ENCODE measurements at places on chromosomes 3 and 15.

DNA sequence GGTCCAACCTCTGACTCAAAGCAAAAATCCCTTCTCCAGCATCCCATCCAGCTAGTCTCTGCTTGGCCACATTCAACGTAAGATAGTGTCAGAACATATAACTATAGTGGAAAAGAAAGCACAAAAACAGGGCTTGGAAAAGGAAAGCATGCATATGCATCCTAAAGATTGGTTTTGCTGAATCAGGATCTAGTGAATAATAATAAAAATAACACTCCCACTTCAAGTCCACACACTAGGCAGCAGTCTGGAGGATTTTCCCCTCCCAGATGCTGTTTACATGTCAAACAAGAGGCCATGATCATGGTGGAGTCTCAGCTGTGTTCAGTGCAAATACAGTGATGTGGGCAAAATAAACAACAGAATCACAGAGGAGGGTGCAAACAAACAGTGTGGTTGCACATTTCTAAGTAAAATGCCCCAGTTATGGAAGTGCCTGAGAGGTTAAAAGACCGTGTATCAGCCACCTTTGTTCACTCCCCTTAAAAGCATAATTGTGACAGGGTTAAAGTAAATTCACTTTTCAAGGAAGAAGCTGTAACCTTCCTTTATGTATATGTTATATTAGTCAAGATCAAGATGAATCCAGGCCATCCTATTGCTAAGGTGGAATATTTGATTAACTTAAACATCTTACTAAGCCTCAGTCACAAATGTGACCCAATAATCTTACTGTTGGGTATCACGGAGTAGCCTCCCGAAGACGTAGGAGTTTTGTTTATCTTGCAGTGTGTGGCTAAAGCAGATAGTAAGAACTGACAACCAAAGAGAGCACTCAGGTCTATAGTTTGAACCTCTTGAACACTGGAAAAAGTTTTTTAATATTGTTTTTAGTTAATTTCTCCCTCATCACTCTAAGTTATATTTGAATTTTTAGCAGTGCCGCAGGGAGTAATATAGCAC lies 424.5 kb downstream of the SOX2 start:
- DNase-seq = no peak

- no peak for DNase-seq
Measured at GRCh38 chr15:76253691-76254473, 57.4 kb downstream of the ETFA start.

DNA sequence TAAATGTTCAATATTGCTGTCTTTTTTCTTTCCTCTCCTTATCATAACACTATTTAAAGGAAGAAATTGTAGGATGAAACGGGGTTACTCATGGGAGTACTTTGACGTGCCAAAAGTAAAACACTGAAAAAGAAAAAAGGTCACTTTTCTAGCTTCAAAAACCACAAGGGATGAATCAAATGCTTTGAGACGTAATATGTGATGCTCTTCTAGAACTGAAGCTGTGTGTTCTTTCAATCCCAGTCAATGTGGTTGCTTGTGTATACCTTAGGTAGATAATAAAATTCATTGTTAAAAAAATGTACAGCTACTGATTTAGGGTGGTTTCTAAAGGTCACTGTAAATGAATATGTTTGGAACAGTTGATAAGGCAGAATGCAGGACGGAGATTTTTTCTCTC lies 538.8 kb upstream of the ZNF717 start:
- no peak for DNase-seq

DNA sequence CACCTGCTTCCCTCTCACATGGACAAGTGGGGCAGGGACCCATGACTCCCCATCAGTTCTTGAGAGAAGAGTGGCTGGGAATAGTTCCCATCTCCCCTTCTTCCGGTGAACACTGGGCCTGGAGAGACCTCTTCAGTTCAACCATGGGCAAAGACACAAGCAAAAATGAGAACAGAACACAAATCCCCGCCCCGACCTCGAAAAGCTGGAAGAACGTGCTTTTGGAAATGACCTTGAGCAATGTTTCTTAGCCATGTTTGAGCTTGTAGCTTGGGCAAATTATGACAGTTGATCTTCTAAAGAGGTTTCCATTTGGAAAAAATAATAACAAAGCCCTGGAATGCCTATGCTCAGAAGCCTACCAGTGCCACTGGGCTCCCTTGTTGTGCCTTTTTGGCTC lies 59.0 kb downstream of the FAM174B start:
- no peak for DNase-seq

DNA sequence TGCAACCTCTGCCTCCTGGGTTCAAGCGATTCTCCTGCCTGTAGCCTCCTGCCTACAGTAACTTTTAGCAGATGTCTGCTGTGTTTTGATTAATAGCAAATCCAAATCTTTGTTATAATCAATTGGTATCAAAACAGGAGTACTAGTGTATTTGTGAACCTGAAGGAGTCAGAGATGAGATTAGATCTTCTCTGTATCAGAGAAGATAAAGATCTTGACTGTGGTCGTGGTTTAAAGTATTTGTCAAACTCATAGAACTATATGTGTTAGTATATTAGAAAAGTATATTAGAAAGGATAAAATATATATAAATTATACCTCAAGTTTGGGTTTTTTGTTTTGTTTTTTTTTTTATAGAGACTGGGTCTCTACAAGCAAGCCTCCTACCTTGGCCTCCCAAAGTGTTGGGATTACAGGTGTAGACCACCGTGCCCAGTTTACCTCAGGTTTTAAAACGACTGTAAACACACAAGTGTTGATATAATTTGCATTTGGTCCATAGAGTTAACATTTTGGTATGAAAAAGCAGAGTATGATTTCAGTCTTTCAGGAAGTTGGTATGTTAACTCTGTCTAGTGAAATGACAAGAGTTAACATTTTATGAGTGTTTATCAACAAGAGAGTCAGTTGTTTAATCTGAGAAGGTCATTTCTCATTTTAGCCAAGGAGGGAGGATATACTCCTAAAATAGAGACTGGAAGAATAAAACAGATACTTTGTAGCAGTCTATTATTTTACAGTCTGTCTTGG lies 18.3 kb downstream of the RTF1 start:
- DNase-seq = no peak

GRCh38 chr3:173395412-173396181 lies 1.9 kb upstream of the NLGN1 start:
- peak; percentile 10 for DNase-seq

DNA sequence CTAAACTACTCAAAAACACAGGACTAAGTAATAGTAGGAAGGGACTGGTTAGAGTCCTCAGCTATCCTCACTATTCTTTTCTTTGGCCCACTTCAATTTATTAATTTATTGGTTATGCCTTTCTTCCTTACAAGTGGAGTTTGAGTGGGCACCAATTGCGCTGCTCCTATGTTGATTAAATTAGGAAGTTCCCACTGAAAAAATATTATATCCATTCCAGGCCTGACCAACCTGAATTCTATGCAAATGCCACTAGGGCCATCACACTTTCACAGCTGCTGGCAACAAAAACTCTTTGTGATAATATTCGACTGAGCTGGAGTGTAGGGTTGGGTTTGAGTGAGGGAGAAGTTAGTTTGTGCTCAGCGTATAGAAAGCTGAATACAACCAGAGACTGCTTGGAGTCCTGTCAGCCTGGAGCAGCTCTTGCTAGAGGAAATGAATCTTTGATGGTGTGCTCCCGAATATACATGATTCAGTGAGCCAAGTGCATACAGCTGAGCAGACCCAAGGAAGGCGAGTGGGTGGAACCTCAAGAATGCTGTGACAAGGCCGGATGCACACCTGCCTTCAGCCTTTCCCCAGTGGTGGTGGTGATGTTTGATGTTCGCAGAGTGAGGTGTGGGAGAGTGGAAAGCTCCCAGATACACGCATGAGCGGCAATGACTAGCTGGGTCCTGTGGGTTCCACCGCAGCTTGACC lies 1.5 kb downstream of the ARHGEF3 start:
- peak; percentile 56 for DNase-seq

DNA sequence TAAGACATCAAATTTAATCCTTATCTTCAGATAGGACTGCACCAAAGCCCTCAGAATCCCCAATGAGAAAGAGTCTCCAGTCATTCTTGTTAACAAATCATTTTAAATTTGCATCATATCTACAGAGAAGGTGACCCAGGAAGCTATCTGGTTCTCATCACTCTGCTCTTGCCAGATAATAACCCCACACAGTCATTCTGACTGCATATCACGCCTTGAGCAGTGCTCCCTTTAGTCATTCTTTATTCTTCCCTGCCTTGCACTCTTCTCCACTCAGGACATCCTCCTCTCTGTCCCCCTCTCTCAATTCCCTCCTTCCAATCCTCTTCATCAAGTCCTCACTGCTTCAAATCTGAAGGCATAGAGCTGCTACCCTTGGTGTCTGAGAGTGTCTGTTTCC lies 83.7 kb upstream of the COL6A6 start:
- no peak for DNase-seq

- no peak for DNase-seq
Measured at GRCh38 chr15:76181705-76182107, 121.9 kb downstream of the TMEM266 start.

DNA sequence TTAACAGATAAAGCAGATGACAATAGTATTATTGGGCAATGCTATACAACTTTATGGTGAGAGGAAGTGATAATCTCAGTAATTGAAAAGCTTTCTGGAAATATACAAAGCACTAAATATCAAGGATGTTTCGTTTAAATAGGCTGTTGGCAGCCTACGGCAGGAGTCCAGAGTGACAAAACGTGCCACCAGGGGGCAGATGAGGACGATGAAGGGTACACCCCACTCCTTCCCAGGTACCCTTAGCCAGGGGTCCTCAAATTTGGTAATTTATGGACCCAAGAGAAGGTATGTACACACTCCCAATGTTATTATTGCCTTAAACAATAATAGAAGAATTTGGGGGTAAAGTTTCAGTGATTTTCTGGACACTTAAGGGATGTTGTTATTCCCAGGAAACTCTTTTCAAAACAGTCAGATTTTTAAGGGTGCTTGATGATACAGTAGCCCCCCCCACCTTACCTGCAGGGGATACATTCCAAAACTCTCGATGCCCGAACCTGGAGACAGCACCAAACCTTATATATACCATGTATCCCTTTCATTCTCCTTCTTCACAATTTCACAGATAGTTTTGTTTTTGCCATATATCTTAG lies 1.4 kb upstream of the MAGEL2 start:
- DNase-seq = no peak

DNA sequence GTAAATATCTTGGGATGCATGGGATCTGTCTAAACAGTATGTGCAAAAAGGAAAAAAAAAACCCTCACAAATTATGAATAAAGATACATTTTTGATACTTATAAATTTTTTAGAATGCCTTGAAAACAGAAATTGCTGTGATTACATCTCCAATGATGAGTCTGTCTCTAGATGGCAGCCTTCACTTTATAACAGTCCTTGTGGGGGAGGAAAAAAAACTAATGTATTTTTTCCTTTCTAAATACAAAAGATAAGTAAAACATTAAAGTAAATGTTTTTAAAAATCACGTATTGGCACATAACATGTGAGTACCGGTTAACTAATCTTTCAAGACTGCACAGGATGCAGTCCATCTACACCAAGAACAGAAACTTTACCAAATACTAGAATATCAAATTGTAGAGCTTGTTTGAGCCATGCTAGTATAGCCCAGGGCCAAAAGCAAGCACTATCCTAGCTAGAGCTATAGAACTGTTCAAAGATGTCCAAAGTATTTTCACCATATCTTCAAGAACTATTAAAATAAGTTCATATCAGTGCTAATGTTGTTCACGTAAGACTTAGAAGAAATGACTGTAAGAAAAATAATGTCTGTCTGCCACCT lies 206.4 kb downstream of the STAG1 start:
- no peak for DNase-seq

DNA sequence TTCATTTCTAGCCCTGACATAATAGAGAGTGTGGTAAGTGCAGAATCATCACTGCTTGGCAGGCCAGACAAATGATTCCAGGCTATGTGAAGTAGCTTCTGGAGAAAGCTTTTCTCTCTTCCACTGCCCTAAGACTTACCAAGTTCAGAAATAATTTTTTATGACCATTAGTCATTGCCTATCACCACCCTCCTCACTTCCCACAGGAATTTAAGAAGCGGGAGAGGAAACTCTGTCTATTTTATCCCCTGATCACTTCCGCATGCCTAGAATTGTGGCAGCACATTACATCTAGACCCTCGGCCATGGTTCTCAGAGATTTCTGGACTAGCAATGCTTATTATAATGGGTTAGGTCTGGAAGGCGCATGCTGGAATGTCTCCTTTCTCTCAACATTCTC lies 397.8 kb upstream of the NR2F2 start:
- no peak for DNase-seq

- no peak for DNase-seq
Measured at GRCh38 chr15:80154336-80154735, 1.5 kb downstream of the FAH start.

DNA sequence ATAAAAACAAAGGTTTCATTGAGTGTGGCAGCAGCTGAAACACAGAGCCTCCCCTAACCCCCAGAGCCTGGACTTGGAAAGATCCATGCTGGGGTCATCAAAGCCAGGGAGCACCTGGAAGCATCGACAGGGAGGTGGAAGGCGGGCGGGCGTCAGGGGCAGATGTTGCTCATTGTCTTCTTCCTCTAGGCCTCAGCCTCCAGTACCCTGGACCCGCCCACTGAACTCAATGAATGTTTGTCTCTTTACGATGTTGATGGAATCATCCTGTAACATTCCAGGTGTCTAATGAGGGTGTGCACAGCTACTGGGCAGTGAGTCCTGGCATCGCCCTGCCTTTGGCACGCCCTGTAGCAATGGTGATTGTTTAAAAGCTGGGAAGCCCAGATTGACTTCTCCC lies 9.8 kb downstream of the GP5 start:
- DNase-seq = no peak

DNA sequence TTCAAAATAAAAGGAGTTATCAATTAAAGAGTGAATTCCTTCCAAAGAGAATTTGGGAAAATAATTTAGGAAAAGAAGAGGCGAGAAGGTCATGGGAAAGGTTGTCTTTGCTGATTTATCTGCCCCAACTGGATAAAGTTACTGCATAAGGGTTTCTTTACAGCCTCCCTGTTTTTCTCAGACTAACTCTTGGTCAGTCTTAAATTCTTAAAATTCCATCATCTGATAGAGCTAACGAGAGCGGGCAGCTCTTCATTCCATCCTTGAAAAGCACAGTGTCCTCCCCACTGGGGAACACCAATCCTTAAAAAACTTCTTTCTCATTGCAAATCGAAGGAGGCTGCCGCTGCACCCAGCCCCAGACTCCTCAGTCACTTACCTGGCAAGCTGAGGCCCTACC lies 107.2 kb downstream of the PGPEP1L start:
- DNase-seq = no peak

DNA sequence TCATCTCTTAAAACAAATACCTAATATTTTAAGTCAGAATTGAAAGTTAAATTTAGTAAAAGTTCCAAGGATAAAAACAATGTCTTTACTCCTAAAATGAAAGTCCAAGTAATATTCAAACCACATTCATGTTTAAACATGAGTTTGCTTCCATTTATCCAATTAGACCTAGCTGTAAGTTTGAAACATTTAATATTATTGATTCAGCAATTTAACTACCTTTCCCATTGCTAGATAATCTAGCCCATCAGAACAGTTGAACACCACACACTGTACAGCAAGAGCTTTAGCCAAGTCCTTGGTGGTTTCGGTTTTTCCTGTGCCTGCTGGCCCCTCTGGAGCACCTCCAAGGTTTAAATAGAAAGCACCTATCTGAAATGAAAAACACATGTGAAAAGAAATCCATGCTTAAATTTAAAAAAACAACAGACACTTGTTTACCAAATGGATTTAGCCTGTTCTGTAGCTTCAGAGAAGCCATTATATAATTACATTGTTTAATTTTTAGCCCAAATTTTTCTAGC lies 97.8 kb downstream of the DNAH12 start:
- no peak for DNase-seq
